ENCODE measurements at places on chromosomes 12 and 14.

DNA sequence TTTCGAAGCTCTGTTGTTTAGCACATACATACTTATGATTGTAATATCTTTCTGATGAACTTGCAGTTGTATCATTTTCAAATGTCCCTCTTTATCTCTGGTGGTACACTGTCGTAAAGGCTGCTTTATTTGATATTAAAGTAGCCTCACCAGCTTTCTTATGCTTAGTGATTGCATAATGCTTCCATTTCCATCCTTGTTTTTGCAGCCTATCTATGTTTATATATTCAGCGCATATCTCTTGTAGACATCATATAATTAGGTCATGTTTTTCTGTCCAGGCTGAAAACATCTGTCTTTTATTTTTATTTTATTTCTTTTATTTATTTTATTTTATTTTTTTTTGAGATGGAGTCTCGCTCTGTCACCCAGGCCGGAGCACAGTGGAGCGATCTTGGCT lies 34.6 kb downstream of the ACAD10 start:
- no peak for DNase-seq

GRCh38 chr14:75440733-75441477 lies 13.1 kb downstream of the JDP2 start:
- no peak for DNase-seq

DNA sequence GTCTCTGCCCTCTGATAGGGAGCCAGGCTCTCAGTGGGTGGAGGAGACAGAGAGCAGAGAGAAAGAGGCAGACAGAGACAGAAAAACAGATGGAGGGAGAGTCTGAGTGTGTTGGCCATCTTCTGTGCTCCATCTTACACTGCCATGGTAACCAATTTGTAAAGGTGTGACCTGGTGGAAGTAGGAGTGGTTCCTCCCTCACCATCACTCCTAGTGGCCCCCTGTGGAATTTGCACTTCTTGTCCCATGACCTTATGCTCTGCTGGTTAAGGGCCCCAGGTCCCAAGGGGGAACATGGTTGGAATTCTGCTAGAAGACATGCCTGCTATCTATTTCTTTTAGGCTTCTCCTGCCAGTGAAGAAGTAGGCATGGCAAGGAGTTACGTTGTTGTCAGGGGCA lies 376.7 kb upstream of the CCDC196 start:
- DNase-seq = no peak

DNA sequence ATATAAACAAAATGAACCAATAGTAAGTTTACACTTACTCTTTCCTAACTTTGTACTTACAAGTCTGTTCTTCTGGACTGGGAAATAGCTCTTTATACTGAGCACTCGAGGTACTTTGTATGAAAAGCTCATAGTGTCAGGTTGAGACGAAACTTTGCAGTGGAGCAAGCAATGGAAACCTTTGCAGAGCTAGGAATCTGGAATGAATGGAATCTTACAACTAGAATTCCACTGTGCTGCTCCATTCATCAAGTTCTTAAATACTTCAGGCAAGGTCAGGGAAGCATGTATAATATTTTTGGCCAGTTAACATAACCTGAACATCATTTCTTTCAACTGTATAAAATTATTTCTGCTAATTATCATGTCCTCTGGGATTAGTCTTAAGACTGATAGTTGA lies 1327.5 kb upstream of the FLRT2 start:
- DNase-seq = no peak

DNA sequence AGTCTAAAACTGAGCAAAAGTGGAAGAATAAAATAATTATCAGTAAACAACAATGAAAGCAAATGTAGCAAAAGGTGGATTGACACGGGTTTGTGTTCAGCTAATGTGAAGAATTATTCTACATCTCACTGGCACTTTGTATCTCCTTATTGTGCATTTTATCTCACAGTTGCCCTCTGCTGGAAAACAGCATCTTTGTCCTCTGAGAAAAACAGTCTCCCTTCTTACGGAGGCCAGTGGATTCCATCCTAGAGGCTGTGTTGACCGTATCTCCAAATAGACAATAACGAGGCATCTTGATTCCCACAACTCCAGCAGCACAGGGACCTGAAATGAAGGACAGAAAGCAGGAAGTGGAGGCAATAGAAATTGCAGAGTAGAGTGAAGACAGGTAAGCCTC lies 51.3 kb upstream of the PLBD1 start:
- no peak for DNase-seq

- no peak for DNase-seq
Measured at GRCh38 chr12:55041345-55042055, 21.7 kb downstream of the NEUROD4 start.

- DNase-seq = no peak
Measured at GRCh38 chr14:33451211-33451610, 499.7 kb downstream of the EGLN3 start.

- DNase-seq = no peak
Measured at GRCh38 chr14:44609201-44609600, 102.1 kb upstream of the FSCB start.

GRCh38 chr14:21509432-21510143 lies 1.6 kb downstream of the METTL3 start:
- DNase-seq = no peak

- DNase-seq = no peak
Measured at GRCh38 chr12:95624589-95624988, 73.3 kb upstream of the USP44 start.

DNA sequence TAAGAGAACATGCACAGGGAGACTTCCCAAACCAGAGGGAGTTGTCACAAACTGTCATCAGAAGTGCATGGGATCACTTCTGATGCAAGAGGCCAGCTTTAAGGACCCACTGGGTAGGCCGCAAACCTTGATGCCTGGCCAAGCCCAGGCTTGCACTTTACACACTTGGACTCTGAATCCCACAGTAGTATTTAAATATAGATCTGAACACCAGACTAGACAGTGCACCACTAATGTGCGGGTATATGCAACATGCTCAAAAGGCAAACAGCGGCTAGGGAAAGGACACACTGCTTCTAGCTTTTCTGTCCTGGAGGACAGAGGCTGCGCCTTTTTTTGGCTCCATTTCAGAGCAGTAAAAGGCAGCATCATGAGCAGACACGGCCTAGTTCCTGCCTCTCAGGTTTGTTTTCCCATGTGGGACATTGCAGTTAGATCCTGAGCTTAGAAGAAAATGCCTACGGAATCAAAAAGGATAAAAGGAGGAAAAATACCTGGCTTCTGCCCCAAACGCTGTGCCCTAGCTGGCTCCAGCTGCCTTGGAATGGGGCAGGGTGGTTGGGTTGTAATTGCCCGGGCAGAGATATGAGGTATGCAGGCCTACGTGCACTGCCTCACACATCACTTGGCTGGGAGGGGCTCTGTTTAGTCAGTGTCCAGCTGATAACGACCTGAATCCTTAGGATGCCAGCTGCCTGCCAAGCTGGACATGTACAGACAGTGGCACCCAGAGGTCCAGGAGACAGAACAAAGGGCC lies 84.5 kb upstream of the EGLN3 start:
- DNase-seq = no peak

DNA sequence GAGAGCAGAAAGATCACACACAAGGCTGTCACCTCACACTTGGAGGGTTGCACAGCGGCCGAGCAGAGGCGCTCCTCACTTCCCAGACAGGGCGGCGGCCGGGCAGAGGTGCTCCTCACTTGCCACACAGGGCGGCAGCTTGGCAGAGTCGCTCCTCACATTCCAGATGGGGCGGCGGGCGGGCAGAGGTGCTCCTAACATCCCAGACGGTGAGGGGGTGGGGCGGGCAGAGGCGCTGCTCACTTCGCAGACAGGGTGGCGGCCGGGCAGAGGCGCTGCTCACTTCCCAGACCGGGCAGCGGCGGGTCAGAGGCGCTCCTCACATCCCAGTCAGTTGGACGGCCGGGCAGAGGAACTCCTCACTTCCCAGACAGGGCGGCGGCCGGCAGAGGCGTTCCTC lies 9.1 kb downstream of the TMBIM4 start:
- DNase-seq = no peak

DNA sequence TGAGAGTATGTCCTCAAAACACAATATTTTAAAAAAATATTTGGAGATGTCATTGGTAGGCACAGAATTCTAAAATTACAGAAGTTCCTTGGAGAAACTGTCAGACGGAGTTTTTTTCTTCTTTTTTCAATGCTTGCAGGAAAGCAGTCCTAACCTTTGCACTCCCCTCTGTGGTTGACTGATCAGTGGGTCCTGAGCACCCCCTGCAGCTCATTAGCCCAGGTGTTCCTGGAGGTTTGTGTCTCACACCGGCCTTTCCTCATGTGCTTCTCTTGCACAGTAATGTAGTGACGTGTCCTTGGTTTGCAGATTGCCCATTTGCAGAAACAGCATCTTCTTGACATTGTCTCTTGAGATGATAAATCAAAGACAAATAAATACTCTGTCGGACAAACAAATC lies 513.0 kb downstream of the TMEM121 start:
- peak; percentile 80 for DNase-seq

DNA sequence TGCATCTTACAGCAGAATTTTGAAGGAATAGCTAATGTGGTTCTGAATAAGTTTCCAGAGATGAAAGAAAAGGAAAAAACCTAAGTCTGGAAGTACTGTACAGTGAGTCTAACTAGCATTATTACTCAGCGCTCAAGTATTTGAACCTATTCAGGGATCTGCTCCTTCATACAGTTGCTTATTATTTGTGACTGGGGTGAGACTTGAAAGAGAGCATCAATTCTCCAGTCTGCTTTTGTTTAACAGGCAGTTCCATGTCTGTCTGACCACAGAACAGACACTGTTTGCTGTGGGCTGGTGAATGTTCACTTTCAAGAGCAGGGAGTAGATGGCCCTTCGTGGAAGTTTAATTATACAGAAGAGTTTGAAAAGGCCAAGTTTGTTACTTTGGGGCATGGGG lies 9.3 kb downstream of the ETV6 start:
- DNase-seq = no peak

GRCh38 chr14:29376237-29376636 lies 551.4 kb downstream of the PRKD1 start:
- no peak for DNase-seq

DNA sequence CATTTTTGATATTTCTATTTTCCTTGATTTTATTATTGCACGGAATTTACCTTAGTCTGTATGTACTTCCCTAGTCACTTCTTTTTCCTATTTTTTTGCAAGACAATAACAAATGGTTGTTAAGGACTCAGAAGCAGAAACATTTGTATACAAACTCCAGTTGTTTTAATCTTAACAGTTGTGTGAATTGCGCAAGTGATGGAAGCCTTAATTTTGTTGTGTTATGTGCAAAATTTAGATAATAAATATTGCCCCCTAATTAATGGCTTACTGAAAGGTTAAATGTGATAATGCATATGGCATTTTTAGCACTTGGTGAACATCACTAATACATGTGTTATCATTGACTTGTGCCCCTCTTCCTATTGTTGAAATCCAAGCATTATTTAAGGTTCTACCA lies 82.0 kb downstream of the MGAT4C start:
- DNase-seq = no peak

GRCh38 chr12:19574601-19575000 lies 135.3 kb downstream of the AEBP2 start:
- no peak for DNase-seq

DNA sequence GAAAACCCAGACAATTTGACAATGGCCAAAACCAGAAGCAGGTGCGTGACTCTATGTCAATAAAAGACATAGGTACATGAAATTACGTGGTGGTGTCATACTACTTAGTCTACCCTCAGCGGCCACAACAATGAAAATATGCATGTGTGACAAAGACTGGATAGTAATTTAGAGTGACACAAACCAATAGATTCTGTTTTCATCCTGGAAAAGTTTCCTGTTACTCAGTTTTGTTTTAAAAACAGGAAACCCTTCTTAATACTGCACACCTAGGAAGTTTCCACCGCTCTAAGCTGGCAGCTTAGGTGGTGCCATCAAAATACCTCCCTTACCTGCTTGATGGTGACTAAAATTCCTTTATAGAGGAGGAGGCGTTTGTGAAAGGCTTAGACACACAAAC lies 15.1 kb downstream of the POU6F1 start:
- no peak for DNase-seq

DNA sequence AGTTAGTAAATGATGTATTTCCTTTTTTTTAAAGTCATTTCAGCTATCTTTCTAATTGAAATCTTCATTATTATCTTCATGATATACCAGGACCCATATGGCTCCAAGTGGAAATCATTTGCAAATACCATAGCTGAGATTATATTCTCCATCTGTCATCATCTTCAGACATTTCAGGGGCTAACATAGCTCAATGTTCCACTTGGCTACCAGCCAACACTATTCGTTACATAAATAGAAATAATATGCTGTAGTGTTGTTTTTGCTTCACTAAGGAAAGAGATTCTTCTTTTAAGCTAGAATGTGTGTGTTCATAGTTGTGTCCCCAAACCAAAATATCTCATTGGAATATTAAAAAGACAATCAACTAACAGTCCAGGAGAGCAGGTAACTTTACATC lies 225.1 kb downstream of the DIO2 start:
- no peak for DNase-seq

DNA sequence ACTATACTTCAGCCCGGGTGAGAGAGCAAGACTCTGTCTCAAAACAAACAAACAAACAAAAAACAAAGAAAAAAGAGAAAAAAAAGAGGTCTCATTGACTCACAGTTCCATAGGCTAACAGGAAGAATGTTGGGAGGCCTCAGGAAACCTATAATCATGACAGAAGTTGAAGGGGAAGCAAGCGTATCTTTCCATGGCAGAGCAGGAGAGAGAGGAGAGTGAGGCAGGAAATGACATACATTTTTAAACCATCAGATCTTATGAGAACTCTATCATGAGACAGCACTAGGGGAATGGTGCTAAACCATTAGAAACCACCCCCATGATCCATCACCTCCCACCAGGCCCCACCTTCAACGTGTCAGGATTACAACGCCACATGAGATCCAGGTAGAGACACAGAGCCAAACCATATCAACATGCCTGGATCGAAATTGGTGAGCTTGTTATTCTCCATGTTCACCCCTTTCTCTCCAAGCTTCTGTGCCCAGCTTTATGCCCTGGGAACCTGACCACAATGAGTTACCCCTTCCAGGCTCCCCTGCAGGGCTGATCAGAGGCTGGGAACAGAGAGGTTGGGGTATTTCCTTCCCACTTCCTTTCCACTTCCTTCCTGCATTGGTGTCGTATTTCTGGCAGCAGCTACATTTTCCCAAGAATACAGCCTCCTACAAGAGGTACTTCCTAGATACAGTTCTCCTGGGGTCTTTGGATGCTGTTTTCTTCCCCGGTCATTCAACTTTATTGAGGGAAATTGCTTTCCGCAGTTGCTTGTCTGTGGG lies 219.3 kb upstream of the FLRT2 start:
- no peak for DNase-seq

GRCh38 chr14:103749860-103750259 lies 34.2 kb downstream of the ZFYVE21 start:
- no peak for DNase-seq

GRCh38 chr12:71935594-71935993 lies 3.1 kb upstream of the TPH2 start:
- DNase-seq = no peak

DNA sequence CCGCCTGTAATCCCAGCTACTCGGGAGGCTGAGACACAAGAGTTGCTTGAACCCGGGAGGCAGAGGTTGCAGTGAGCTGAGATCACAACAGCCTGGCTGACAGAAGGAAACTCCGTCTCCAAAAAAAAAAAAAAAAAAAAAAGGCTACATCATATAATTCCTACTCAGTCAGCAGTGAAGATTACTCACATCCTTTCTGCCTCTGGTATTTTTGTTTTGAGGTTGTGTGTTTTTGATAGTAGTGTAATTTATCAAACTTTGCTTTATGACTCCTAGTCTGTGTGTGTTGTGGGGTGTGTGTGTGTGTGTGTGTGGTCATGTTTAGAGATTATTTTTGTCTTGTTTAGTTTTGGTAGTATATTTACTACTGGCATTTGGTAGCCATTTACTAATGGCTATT lies 29.8 kb upstream of the DLGAP5 start:
- DNase-seq = no peak
